ENCODE measurements at places on chromosomes 11 and 22.
A peak's percentile ranks its signal among the peaks of the same experiment; 100 is the strongest.

GRCh38 chr11:129315781-129316579 lies 59.7 kb upstream of the BARX2 start:
- no peak for DNase-seq

- DNase-seq: no peak
Measured at GRCh38 chr11:63560506-63561180, 2.5 kb downstream of the PLAAT2 start.

DNA sequence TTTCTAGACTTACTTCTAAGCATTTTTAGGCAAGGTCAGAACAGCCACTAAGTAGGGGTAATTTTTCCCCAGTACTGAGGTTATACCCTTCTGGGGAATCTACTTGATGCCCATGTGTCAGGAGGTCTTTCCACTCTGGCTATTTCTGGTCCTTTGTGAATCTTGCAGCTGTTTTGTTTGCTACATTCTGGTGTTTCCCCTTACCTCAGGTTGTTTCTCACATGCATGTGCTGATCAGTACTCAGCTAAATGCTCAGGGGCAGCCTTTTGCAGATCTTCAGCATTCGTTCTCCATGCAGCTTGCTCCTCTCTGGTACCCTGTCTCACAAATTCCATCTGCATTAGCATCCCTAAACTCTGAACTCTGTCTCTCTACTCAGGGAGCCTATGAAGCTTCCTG lies 303.6 kb downstream of the SOX6 start:
- no peak for DNase-seq

- no peak for DNase-seq
Measured at GRCh38 chr11:8286886-8287285, 23.2 kb upstream of the LMO1 start.

GRCh38 chr22:29493636-29494035 lies 13.6 kb downstream of the NEFH start:
- no peak for DNase-seq

DNA sequence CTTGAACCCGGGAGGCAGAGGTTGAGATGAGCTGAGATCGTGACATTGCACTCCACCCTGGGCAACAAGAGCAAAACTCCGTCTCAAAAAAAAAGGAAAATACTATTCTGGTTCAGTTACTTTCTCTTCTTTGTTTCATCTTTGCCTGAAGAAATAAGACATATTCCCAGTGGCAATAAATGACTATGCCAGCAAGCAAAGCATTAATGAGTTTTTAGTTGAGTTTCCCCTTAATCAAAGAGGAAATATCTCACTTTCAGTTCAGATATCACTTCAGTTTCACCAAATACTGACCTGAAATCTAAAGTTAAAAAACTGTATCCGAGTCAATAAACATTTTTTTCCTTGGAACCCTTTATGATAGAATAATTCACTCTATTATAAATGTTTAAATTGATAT lies 10.4 kb downstream of the PISD start:
- DNase-seq: no peak

DNA sequence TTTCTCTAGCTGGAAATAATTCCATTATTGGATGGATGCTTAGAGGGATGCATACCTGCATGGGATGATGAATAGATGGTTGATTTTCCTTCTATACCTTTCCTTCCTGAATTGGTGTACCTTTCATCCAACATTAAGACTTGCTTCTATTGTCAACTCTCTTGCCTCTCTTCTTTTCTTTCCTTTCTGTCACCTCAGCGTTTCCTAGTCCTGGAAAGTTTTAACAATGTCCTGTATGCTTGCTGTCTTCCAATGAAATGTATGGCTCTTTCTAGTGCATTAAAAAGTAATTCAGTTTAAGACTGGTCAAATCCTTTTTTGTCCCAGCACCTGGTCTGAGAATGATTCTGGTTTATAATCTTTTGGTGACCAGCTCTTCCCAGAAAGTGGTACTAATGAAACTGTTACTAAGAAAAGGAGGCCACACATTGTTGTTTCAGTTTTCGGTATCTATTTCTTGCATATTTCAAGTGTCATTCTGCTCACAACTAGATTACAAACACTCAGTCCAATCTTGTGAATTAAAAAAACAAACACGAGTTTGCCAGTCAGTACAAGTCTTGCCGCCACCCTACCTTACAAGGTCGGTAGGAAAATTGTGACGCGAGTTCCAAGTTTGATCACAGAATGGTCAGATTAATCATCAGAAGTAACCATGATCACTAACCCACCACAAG lies 8.0 kb downstream of the POU2AF1 start:
- no peak for DNase-seq

DNA sequence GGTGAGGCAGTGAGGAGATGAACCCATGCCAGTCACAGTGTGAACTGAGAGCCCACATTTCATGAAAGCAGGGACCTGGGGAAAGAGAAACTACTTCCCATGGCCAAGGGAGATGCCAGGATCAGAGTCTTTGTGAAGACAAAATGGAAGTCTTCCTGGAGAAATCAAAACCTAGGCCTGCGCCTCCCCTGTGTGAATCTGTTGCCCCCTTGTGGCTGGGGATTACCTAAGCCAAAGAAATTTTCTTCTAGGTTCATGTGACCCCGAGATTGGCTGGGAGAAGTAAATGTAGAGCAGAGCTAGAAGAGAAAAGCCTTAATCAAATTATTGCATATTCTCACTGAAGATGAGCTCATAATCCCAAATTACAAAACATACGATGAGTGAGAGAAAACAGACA lies 1075.3 kb downstream of the TBC1D22A start:
- DNase-seq: no peak

DNA sequence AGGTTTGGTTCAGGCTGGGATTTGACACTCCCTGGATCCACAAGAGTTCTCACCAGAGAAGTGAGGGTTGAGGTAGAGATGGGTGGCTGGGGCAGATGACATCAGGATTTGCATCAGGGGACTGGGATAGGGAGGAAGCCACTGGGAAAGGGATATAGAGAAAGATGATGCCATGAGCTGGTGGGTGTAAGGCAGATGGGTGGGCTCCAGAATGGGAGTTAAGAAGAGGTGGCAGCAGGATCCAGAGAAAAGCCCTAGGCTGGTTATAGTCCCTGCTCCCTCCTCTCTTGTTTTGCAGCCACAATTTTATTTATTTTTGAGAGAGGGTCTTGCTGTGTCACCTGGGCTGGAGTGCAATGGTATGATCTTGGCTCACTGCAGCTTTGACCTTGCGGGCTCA lies 1.8 kb upstream of the C1QTNF4 start:
- no peak for DNase-seq

- DNase-seq: no peak
Measured at GRCh38 chr11:133906746-133907145, 50.0 kb downstream of the IGSF9B start.

DNA sequence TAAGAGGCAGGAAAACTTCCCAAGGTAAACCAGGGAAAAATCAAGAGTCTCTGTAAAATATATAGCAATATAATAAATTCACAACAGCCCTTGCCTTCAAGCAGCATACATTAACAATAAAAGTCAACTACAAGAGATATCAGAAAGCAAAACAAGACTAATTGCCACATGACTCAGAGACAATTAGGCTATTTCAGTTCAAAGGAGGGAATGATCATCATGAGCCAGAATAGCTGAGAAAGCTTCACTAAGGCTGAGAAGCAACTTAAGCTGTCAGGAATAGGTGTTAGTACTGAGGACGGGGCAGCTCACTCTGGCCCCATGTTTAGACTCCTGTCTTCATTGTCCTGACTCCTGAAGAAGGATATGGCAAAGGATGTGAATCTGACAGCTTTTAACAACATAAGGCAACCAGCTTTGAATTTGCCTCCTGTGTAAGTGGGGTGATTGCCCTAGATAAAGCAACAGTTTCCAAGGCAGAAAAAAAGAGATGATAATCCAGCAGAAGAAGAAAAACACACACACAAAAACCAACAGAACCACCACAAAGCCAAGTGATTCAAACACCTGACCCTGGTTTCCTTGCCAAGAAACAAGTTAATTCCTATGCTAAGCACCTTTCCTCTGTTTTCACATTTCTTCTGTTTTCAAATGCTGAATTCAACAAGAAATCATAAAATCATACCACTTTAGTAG lies 60.8 kb downstream of the SIK3 start:
- DNase-seq: no peak

DNA sequence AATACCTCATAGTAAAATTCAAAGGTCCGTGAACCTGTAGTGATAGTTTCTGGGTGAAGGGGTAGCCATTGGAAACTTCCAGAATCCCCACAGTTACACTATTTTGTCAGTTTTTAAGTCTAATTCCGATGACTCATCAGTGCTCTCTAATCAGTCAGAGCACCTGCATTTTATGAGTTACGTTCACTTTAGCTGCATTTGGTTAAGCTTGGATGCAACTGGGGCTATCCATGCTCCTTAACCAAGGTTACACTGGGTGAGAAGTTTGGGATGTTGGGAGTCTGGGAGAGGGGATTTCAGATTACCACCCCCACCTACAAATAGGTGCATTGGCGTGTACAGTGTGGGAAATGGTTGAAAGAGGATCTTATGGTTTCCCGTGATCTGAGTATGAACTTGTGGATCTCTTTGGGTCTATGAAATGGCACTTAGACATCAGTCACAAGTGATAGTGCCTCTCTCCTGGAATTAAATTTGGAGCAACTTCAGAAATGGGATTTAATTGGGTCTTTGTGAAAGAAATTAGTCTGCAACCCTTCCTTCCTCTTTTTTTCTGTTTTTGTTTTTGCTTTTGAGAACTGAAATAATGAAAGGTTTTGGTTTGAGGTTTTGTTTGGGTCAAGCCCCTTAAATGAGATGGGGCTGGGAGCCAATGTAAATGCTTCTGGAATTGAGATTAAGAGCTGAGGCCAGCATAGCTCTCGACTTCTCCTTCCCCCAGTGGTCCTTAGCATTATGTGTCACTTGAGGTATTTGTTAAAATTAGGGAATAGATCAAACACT lies 31.5 kb downstream of the EHF start:
- DNase-seq: no peak

DNA sequence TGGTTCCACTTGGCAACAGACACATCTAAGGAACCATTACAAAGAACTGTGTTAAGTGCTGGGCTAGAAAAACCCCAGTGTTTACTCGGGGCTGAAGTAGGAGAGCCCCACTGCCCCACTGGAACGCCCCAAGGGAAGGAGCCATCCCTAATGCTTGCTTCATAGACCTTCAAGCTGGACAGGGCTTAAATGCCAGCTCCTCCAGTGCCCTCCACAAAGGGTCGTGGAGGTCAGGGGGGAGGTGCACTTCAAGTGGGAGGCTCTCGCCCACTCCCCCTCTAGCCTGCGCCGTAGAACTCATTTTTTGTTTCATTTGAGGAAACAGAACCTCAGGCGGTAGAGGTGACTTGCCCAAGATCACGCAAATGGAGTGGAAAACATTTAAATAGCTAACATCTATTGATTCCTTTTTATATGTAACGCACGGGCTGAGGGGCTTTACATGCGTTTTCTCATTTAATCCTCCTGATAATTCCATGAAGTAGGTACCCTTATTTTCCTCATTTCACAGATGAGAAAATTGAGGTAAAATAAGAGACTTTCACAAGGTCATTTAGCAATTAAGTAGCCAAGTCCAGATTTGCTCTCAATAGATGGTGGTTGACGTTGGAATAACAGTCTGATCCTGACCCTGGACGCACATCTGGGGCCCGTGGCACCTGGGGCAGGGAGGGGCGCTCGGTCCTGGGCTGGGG lies 545 bp upstream of the ZDHHC13 start:
- no peak for DNase-seq

GRCh38 chr11:8329847-8330361 lies 66.2 kb upstream of the LMO1 start:
- DNase-seq: no peak

- peak; percentile 32 for DNase-seq
Measured at GRCh38 chr22:43110927-43111623, 525 bp downstream of the BIK start.

GRCh38 chr22:24435323-24435645 lies 7.9 kb downstream of the ADORA2A start:
- DNase-seq: no peak

GRCh38 chr22:38602166-38602565 lies 32.2 kb upstream of the DMC1 start:
- no peak for DNase-seq

- no peak for DNase-seq
Measured at GRCh38 chr11:114396916-114397315, 3.4 kb downstream of the C11orf71 start.

- no peak for DNase-seq
Measured at GRCh38 chr22:27959335-27960090, 40.5 kb upstream of the PITPNB start.

- no peak for DNase-seq
Measured at GRCh38 chr11:19711911-19712280, 741 bp upstream of the NAV2 start.

- DNase-seq: no peak
Measured at GRCh38 chr11:121755191-121755590, 302.4 kb upstream of the SORL1-AS1 start.

DNA sequence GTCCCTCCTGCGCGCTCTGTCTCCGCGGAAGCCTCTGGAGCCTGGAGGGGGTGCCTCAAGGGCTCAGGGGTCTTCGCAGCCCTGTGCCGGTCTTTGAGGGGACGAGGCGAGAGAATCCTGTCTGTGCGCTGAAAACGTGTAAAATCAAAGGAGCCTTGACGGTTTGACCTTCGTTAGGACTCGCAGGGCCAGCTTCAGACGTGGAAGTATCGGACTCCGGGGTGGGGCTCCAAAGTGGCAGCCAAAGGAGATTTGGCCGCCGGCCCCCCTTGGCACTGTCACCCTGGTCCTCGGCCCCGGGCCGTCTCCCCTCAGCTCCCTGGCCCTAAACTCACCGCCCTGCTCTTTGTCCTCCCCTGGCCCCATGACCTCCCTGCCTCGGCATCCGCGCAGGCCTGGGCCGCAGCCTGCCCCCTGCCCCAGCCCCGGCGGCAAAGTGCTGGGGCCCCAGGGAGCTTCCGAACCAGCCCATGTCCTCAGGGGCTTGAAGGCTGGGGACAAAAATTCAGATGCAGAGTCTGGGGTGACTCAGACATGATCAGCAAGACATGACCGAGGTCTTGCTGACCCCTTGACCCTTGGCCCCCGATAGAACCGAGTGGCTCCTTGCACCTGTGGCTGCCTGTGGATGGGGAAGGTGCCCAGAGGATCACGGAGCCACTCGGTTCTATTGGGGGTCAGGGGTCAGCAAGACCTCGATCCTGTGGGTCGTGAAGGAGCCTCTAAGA lies 6.9 kb upstream of the PHRF1 start:
- DNase-seq: no peak

- DNase-seq: no peak
Measured at GRCh38 chr11:81495699-81496292, 1237.9 kb downstream of the FAM181B start.

DNA sequence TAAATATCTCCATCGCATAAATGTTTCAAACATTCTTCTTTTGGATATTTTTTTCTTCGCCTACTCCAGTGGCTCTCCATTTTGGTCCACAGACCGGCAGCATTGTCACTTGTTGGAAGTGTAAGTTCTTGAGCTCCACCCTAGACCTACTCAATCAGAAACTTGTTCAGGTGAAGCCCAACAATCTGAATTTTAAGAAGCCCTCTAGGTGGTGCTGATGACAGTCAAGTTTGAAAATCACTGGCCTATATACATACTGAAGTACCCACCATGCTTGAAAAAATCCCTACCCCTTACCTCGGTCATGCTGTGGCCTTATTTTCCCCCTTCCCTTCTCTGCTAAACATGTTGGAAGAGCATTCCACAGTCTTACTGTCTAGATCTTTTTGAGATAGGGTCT lies 10.2 kb upstream of the ACAT1 start:
- no peak for DNase-seq

GRCh38 chr11:128515086-128515485 lies 72.3 kb downstream of the ETS1 start:
- no peak for DNase-seq

- DNase-seq: no peak
Measured at GRCh38 chr11:33835143-33835878, 56.6 kb downstream of the LMO2 start.

GRCh38 chr11:129041611-129042018 lies 98.9 kb upstream of the TP53AIP1 start:
- DNase-seq: no peak

- no peak for DNase-seq
Measured at GRCh38 chr11:131037873-131038272, 121.6 kb upstream of the SNX19 start.
